Activated CD8-positive, alpha-beta T cell treated with anti-CD3 and anti-CD28 coated beads for 36 hours (primary cell): ENCODE measurements at places on chromosomes 13 and 19.

DNA sequence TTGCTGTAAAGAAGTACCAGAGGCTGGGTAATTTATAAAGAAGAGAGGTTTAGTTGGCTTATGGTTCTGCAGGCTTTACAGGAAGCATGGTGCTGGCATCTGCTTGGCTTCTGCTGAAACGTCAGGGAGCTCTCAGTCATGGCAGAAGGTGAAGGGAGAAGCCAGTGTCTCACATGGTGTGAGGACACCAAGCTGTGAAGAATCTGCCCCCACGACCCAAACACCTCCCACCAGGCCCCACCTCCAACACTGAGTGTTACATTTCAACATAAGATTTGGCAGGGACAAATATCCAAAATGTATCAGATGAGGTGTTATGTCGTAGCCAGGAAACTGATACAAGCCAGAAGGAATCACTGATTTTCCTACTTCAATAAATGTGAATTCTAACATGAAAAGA is 136.5 kb downstream of the CYSLTR2 start:
- no peak for DNase-seq

DNA sequence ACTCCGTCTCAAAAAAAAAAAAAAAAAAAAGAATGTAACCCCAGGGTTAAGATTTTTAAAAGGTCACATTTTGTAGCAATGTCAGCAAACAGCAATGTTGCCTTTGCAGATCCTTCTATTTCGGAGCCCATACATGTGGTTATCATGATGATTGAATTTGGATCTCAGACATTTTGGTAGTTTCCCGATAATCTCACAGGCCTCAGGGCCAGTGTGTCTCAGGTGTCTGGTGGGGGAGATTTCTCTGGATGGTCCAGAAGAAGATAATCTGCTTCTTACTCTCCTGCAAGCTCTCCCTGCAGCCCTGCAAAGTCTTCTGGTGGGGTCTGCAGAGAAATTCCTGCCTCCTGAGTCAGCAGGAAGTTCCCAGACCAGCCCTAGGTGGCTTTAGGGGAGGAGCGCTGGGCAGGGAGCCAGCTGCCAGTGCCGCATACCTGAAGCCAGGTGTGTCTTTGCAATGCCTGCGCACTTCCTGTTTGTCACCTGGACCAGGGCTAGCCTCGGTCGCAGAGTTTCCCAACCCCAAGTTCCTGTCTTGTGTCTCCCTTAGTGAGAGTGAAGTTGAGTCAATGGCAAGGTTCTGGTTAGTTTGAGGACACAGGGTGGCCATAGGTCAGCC is 1.4 kb downstream of the SH2D3A start:
- DNase-seq = no peak

DNA sequence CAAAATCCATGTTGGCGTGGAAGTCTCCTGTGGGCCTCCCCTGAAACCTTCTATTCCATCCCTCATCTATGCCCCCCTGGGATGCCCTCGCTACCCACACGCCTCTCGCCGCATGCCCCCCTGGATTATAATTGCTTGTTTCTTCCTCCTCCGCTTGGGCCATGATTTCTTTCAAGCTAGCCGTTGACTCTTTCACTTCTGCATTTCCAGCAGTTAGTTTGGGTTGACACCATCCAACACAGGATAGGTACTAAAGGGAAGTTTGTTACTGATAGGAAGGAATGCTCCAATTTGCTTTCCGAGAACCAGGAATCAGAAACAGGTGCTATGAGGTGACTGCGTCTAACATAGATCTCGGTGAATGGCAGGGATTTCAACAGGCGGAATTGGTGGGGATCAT is 7.7 kb upstream of the SLC25A15 start:
- no peak for DNase-seq

- DNase-seq = peak; percentile 85
These were observed 173.7 kb downstream of the TBC1D4 start for GRCh38 chr13:75308222-75308621.

DNA sequence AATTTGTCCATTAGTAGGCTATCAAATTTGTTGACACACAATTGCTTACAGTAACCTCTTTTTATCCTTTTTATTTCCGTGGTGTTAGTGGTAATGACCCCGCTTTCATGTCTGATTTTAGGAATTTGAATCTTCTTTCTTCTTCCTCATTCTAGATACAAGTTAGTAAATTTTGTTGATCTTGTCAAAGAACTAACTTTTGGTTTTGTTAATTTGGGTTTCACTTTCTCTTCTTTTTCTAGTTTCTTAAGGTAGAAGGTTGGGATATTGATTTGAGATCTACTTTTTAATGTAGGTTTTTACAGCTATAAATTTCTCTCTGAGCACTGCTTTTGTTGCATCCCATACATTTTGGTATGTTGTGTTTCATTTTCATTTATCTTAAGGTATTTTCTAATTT is 53.3 kb upstream of the SLC7A1 start:
- no peak for DNase-seq

DNA sequence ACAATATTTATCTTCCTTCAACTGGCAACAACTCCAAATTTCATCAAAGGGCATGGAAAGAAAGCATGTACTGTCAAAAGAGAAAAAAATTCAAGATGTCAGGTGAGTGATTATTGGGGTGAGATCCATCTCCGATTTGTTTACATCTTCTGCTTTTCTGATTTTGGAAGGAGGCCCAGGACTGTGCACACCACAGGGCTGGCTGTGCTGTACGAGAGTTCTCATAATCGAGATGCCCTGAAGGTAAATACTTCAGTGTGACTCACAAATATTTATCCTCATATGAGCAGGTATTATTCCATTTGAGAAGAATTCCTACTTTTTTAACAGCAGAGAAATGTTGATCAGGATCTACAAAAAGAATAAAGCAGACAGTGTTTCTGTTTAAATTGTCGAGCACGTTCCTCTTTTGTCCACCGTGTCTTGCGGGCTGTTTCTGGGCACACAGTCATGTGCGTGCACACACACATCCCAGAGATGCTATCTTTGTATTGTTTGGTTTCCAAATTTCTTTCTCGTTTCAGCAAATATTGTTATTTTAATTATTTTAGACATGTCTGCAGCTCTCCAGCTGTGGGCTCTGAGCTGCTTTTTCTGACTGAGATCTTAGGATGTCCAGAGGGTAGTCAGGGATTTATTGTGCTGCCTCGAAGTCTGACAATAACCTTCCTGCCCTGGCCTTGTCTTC is 103.8 kb downstream of the KL start:
- DNase-seq = no peak

DNA sequence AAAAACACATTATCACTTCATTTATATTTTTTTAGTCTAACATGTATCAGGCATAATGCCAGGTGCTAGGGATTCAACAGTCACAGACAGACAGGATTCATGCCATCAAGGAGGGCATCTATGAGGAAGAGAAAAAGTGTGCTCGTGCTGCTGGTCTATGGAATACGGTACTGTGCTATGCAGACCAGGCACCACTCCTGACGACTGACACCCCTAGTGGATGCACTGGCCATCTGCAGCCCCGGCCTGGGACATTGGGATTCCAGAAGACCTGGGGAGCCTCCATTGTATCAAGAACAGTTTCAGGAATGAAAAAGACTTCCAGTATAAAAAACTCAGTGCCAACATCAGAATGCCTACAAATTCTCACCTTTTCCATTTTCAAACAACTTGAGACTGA is 94.0 kb downstream of the KLF12 start:
- DNase-seq = peak; percentile 28

- DNase-seq = no peak
These were observed 64.8 kb upstream of the KLHL1 start for GRCh38 chr13:70172946-70173597.

- no peak for DNase-seq
These were observed 36.4 kb downstream of the PSG11 start for GRCh38 chr19:42989851-42990250.
